Endothelial cell of umbilical vein (primary cell): ENCODE measurements at places on chromosomes 6 and 20. TPM values are rescaled to one million over a fixed set of nuclear protein-coding genes. Genes with fewer than 3 reads are reported as not detected.

HAO1 gene
- not detected in 2 replicates for total RNA-seq

DPPA5 gene
- total RNA-seq, result not detected in 2 replicates

IL17A gene
- total RNA-seq, result not detected in 2 replicates

DNA sequence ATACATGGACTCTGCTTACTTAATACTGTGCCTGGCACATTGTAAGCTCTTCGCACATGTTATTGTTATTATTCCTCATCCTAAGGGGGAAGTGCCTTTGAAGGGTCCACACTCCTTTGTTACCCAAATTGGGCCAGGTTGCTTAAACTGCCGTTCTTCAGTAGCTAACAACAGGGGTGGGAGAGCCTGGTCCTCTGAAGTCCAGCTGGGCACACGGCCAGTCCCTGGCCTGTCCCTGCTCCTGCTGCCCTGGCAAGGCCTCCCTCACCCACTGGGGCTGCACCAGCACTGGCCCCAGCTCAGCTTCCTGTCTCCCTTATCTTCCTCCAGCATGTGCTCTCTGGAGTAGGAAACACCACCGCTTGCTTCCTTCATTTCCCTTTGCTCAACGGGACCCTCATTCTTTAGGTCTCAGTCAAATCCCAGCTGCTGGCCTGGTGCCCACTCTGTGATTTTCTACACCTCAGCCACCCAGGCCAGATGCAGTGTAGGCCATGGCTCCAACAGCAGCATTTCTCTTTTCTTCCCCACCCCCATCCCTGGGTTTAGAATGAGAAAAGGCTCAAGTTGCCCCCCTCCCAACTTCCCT is 5.5 kb upstream of the PROCR start:
- peak; percentile 99 for DNase-seq

DDO gene
- not detected in 2 replicates for total RNA-seq

- DNase-seq, result no peak
Observed at GRCh38 chr20:15375836-15376235, 1038.4 kb upstream of the FLRT3 start.

- no peak for DNase-seq
Observed at GRCh38 chr6:169380493-169380892, 126.8 kb upstream of the THBS2 start.

SYNGAP1 gene
- 14.3 and 15.1 TPM in 2 replicates for total RNA-seq

FAM83C gene
- total RNA-seq, result not detected in 2 replicates

DNA sequence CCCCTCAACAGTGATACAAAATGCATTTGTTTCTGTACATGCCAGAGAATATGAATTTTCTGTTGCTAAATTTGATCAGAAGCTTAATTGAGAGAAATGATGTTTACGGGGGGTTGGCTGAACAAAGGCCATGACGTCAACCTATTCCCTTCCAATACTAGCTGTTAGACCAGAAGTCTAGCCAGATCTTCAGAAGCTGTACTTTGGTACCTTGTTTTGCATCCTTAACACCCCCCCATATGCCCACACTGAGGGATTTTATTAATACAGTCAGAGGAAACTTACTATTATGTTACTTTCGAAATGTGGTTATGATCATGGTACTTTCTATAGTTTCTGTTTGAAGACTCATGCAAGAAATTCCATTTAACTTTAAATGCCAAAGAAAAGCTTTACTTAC is 3.1 kb downstream of the NCOA7 start:
- peak; percentile 88 for DNase-seq

DNA sequence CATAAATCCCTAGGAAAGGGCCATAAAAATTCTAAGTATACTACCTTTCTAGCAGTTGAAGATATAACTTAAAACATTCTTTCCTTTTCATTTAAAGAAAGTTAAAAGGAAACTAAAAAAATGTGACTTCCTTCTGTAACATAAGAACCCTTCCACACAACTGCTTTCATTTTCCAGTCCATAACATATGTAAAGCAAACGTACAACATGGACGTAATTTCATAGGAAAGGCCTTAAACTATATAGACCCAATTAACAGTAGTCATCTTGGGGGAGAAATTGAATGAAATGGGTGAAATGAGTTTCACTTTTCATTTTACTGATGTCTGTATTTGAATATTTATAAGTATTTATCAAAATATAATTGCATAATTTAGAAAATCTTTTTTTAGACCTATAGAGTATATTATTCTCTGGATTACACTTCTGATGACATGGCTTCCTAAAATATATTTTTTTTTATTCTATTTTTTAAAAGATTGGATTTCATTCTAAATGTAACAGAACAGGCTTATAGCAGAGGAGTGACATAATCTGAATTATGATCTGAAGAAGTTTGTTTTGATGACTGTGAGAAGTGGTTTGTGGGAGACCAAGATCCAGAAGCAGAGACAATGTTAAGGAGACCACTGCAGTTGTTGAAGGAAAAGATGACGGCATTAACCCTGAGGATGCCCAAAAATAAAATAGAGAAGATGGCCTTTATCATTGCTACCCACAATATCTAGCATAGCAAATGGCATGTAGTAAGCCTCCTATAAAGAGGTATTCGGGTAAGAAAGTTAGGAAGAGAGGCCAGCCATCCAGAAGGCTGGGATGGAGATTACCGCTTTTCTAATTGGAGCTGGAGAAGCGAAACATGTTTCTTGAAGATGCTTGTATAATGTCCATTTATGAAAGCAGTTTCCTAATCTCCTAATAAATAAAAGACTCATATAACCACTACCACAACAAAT is 260.4 kb downstream of the PTPRK start:
- no peak for DNase-seq

GRCh38 chr20:25030649-25031207 is 27.2 kb downstream of the ACSS1 start:
- no peak for DNase-seq

DNA sequence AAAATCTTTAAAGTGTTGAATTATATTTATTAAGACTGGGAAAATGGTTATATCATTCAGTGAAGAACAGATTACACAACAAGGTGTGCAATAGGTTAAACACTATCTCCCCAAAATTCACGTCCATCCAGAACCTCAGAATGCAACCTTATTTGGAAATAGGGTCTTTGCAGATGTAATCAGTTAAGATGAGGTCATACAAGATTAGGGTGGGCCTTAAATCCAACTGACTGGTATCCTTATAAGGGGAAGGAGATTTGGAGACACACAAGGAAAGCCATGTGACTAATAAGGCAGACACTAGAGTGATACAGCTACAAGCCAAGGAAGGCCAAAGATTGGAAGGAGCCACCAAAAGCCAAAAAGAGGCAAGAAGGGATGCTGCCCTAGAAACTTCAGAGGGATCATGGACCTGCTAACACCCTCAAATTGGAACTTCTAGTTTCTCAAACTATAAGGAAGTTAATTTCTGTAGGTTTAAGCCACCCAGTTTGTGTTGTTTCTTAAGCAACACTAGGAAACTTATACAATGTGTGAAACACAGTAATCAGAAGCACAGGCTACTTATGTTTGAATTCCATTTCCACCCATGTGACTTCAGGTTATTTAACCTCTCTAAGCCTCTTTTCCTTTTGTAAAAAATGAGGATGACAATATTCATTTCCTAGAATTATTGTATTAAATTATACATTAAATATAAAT is 16.9 kb downstream of the ILRUN start:
- DNase-seq, result peak; percentile 21
